ENCODE measurements at places on chromosomes 12 and 14. TPM values are rescaled to one million over a fixed set of nuclear protein-coding genes. Genes with fewer than 3 reads are reported as not detected.

Gene SETD1B
- total RNA-seq = 6.1 TPM

Gene TGM1
- not detected for total RNA-seq

Gene FAM90A1
- not detected for total RNA-seq

Gene CCDC175
- not detected for total RNA-seq

Gene TMED10
- 161 TPM for total RNA-seq

Gene LIN7A
- 1.4 TPM for total RNA-seq

Gene ZFP36L1
- 132 TPM for total RNA-seq

Gene LGMN
- total RNA-seq = 78.5 TPM

Gene OTUB2
- total RNA-seq = not detected

Gene UNC79
- 0.33 TPM for total RNA-seq

Gene KRT3
- not detected for total RNA-seq

Gene PLEKHG7
- total RNA-seq = not detected

Gene WSCD2
- total RNA-seq = not detected

Gene CYP27B1
- not detected for total RNA-seq

Gene RNASE7
- total RNA-seq = not detected

Gene TAC3
- not detected for total RNA-seq

Gene GYS2
- total RNA-seq = not detected

Gene CRACR2A
- total RNA-seq = 0.94 TPM

Gene KRT76
- total RNA-seq = not detected

GRCh38 chr14:104805326-104805678, 4.4 kb downstream of the ZBTB42 start:
- DNase-seq = peak; percentile 67

DNA sequence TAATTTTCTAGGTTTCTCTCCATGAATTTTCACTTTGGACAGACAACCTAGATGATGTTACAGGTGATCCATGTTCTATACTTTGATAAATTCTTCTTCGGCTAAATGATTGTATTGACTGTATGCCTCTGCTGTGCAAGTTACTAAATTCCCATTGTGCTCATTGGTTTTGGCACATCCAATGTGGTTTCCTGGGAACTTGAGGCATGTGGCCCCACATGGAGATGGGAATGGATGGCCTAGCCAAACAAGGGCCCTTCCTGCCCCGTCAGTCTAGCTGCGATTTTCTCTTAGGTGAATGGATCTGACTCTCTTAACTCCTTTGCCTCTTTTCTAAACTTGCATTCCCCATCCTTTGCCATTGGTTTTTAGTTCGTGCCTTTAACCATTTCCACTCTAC, 186.2 kb downstream of the PELI2 start:
- DNase-seq = no peak

- peak; percentile 48 for DNase-seq
Measured at GRCh38 chr12:52082988-52083637, 3.6 kb downstream of the SMIM41 start.

- no peak for DNase-seq
Measured at GRCh38 chr12:8054816-8055215, 11.3 kb downstream of the C3AR1 start.

DNA sequence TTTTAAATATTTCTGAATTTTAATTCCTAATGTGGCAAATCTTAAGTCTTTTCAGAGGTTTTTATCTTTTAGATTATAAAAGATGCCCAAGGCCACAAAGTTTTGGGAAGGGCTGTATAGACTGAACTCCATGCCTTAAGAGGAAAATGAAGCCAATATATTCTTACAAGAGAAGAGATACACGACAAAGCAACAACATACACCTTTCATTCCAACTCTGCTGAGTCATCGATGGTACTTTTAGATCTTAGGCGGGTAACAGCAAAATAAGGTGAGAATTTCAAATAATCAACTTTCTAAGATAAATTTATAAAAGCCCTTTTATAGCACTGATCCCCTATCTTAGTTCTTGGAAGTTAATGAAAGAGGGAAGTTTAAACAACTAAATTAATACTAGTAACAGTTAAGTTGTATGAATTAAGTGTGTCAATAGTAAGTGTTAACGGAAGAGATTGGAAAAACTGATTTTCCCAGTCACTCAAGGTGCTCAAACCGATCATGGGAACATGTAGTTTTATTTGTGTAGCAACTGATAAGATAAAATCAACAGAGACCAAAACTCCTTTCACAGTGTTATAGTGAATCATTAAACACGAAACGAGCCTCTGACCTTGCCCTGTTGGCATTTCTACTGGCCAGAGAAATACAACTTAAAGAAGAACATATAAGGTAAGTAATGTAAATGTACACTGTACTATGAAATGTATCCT, 18.8 kb upstream of the PIK3C2G start:
- DNase-seq = no peak

- no peak for DNase-seq
Measured at GRCh38 chr14:50085570-50086320, 30.6 kb downstream of the VCPKMT start.

DNA sequence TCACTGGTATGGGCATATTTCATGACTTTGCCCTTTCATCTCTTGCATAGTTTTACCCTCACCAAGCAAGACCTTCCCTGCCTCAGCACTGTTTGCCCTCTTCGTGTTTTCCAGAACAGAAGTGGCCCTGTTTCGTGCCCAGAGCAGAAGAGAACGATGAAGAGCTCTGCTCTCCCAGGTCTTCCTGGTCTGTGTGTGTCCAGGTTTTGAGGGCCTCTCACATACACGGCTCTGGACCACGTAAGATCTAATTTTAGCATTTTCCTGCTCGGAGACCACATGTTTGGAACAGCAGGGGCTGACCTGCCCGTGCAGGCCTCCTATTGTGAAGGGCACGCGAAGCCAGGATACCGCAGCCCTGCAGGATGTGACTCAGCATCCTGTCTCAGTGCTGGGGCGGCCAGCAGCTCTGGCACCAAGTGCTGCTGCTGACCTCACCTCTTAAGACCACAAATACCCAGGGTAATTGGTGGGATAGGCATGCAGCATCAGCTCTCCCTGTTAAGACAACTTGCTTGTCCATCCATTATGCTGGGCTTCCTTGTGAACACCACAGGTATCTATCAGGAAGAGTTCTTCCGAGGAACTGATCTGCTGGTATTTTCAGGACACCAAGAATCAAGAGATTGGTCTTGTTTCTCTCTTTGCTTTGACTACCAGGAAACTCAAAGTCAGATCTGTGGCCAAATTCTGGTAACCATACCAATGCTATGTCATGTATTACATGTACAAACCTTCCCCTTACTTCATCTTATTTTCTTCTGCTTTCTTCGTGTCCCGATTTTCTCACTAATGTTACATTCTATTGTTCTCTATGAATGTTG, 19.0 kb downstream of the SSH1 start:
- peak; percentile 85 for DNase-seq

- no peak for DNase-seq
Measured at GRCh38 chr12:45621703-45622102, 107.8 kb upstream of the ARID2 start.

DNA sequence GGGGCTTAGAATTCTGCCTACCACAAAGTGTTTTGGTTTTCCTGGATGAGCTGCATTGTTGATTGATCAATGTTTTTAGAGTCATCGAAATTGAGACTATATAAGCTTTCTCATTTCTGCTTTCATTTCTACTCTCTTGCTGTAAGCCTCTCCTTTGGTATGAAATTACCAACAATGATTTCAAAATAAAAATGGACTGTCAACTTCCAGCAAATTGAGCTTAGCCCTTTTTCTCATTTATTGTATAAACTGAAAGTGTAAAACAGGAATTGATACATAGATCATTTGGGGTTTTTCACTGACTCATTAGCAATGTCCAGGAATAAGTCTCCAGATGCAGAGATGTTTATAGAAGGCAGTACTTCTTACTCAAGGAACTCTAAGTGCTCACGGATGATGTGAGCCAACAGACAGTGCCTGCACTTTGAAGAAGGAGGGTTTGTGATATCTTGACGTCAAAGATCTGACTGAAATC, 20.0 kb upstream of the PCNX1 start:
- DNase-seq = no peak

GRCh38 chr14:61368114-61368710, 46.8 kb downstream of the PRKCH start:
- DNase-seq = no peak

DNA sequence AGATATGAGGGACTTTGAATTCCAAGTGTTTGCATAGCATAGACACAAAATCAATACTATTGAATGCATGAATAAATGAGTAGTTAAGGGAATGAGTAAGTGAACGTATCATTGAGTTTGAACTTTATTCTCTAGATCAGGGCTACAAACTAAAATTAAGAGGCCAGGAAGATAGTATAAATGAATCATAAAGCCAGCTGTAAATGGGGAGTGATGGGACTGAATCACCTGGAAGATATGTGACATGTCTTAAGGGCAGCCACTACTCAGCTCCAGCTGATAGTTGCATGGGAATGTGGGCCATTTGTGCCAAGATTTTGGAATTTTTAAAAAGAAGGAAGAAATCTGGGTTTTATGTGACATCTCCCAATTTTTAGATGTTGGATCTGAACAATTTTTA, 229.9 kb downstream of the AKAP6 start:
- no peak for DNase-seq

- DNase-seq = no peak
Measured at GRCh38 chr14:66739826-66740225, 231.9 kb downstream of the GPHN start.

GRCh38 chr14:34843011-34843554, 32.1 kb downstream of the BAZ1A start:
- DNase-seq = no peak

GRCh38 chr12:5171701-5172100, 128.0 kb downstream of the KCNA5 start:
- no peak for DNase-seq

DNA sequence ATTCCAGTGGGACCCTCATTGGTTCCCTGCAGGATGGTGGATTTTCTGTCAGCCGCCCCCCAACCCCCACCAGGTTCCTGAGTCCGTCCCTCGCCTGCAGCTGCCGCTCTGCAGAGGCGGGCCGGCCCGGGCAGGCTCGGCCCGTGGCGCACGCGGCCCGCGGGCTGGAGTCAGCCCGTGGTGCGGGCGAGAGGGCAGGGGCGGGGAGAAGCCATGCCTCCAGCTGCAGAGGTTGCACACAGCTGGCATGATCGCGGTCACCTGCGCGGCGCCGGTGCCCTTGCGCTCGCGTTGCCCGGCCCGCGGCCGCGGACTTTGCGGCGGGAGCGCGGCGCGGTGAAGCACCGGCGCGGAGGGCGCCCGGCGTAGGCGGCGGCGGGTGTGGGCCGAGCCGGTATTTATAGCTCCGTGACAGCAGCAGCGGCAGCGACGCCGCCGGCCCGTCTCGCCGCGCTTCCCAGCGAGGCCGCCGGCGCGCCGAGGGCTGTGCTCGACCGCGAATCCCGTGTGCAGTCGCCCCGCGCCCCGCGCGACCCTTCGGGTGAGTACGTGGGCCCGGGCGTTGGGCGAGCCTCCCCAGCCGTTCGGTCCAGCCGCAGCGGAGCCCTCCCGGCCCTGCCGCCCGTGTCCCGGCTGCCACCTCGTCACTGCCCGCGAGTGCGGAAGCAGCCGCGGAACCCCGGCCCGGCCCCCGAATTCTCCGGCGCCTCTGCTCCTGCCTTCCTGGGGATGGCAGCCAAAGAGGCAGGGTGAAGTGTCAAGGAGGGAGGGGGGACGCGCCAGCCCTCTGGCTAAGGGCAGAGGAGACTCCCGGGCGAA, at the start of gene TMEM117:
TMEM117 (plus strand) TSS at position 426 of the 819 bp plus-strand sequence.
- peak; percentile 61 for DNase-seq

DNA sequence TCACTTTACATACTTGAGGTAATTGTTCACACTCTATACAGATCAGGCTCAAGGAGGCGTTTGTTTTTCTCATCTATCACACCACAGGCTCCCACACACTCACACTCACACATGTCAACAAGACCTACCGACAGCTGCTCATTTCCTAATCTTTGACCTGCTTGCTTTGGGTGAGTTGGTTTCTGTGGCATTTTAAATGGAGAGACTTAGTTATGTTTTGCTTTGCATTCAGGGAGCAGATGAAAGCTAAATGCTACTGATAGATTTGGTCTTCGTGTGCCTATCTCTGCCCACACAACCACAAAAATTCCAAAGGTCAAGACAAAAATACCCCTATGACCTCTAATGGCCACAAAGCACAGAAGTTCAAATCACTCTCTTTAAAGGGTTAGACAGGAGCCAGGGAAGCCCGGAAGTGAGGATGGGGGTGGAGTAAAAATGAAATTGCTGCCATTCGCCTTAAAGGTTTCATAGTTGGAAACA, 203.5 kb upstream of the G2E3 start:
- no peak for DNase-seq

GRCh38 chr12:12951504-12951903, 466 bp downstream of the GPRC5D start:
- no peak for DNase-seq

- no peak for DNase-seq
Measured at GRCh38 chr14:27012641-27013040, 414.8 kb upstream of the NOVA1 start.

- no peak for DNase-seq
Measured at GRCh38 chr12:124558313-124558712, 9.1 kb downstream of the NCOR2 start.

Data from gastrocnemius medialis (tissue), 4 donors.